ENCODE measurements at places on chromosomes 16 and 17. TPM values are rescaled to one million over a fixed set of nuclear protein-coding genes. Genes with fewer than 3 reads are reported as not detected.
A peak's percentile ranks its signal among the peaks of the same experiment; 100 is the strongest.

- DNase-seq: no peak
Observed at GRCh38 chr17:14318918-14319205, 18.0 kb downstream of the HS3ST3B1 start.

DNA sequence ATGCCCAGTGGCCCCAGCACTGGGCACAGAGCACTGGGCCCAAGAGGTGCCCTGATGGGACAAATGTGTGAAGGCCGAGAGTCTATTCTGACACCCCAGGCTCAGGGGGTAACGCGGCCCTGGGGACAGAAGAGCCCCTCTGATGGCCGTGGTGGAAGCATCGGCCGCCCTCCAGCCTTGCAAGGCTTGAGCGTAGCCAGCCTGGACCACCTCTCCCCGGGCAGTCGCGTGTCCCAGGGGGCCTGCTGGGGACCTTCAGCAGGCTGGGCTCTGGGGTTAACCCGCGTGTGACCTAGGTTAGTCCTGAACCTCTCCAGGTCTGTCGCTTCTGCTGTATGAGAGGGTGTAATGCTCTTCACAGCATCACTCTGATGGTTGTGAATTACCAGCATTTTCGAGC, 40.8 kb downstream of the NOS2 start:
- DNase-seq: no peak

- DNase-seq: no peak
Observed at GRCh38 chr16:14460726-14461125, 169.3 kb downstream of the PARN start.

DNA sequence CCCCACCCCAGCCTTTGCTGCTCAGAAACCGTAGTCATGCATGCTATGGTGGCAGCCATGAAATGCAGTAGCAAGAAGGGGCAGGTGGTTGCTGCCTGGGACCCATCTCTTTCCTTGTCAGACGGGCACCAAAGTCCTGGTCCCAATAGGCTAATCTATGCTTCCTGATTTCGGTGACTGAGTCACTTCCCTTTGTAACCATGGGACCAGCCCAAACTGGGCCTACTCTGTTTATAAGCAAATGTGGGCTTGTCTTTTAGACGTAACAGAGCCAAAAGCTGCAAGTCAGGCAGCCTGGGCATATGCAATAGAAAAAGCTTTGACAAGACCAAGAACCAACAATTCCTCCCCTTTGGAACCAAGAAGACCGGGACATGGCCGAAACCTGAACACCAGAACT, 99.1 kb upstream of the RBBP6 start:
- DNase-seq: no peak

DNA sequence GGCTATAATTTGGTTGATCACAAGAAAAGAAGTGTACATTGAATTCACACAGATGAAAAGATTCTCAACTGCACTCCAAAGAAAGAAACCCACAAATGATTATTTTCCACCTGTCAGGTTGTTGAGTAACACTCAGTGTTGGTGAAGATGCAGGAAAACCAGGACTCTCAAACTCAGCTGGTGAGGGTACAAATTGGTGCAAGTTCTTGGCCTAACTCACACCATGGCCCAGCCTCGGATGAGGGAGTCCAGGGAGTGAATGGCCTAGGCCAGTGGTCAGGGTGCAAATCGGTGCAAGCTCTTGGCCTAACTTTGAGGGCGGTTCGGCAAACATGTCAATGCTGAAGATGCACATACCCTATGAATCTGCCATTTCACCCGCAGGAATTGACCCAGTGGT, 8.6 kb downstream of the SCNN1B start:
- DNase-seq: no peak

- DNase-seq: no peak
Observed at GRCh38 chr17:28492352-28493310, 13.5 kb upstream of the FOXN1 start.

DNA sequence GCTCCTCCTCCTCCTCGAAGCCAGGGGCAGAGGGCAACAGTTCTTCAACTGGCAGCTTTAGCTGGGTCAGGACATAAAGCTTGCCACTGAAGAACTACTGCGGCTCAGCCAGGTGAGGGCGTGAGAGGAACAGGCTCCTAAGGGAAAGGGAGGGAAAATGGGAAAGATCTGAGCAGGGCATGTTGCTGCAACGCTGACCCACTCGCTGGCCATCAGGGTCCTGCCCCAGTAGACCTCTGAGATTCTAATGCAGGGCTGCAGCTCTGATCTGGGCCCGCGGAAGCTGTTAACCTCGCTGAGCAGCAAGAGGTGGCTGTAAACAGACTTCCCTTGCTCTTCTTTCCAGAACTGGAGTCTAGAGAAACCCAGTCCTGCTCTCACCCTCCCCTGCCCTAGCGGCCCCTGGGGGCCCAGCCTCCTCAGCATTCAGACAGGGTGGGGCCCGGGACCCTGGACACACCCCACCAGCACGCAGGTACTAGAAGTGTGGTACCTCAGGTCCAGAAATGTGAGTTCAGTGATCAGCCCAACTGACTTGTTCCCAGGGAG, 3.8 kb upstream of the TLCD2 start:
- peak; percentile 68 for DNase-seq

DNA sequence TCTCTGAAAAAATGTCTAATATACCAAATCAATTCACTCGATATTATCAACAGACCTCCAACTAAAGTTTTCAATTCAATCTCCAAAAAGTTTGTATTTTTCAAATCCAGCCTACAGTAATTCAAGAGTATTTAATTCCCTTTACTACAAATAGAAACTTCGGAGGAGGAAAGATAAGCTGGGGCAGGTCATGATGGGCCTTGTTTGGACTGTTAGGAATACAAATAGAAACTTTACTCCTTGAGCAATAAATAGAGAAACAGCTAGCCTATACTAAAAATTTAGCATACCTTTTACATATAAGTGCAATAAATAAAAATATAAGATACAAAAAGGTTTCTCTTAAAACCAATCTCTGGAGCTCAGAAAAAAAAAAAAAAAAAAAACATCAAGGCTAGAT, 98.2 kb downstream of the NCOR1 start:
- no peak for DNase-seq

- DNase-seq: no peak
Observed at GRCh38 chr17:68298601-68299000, 7.3 kb downstream of the ARSG start.

Gene STH
- total RNA-seq: not detected

Gene IGFALS
- not detected for total RNA-seq

Gene KRTAP9-1
- not detected for total RNA-seq

Gene PYDC1
- total RNA-seq: not detected

Gene CDRT15L2
- not detected for total RNA-seq

Gene BAHCC1
- 4.8 TPM for total RNA-seq

Gene CD300A
- not detected for total RNA-seq
